ENCODE measurements at places on chromosomes 12 and 14. TPM values are rescaled to one million over a fixed set of nuclear protein-coding genes. Genes with fewer than 3 reads are reported as not detected.

The MPHOSPH9 gene
- 43.6 TPM for total RNA-seq

The SLIRP gene
- total RNA-seq, result 61.3 TPM

- no peak overlapping the region for H3K27ac ChIP-seq
- peaks cover 27% of the 10 kb centered on the region for H3K4me1 ChIP-seq
- no peak overlapping the region for H3K4me3 ChIP-seq
- H3K36me3 ChIP-seq, result peaks cover 9% of the 10 kb centered on the region
- DNase-seq, result no peak
- no peaks in the 10 kb centered on the region for H3K27me3 ChIP-seq
These were observed 15.8 kb downstream of the VDR start for GRCh38 chr12:47889040-47889439.

DNA sequence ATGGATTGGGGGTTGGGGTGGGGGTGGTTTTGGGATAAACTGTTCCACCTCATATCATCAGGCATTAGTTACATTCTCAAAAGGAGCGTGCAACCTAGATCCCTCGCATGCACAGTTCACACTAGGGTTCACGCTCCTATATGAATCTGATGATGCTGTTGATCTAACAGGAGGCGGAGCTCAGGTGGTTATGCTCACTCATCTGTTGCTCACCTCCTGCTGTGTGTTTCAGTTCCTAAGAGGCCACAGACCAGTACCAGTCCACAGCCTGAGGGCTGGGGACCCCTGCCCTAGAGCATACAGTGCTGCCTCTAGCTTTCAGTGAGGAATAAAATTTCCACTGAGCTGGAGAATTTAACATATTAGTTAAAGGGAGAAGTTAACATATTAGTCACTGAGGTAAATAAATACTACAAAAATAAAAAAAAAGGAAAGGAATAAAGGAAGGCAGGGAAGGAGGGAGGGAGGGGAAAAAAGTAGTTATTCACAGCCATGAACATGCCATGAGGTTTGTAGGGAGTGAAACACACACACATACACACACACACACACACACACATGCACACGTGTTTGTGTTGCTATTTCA, 612.7 kb upstream of the TBX3 start:
- H3K27me3 ChIP-seq, result no peaks in the 10 kb centered on the region
- H3K4me3 ChIP-seq, result no peak overlapping the region
- DNase-seq, result no peak
- no peaks in the 10 kb centered on the region for H3K36me3 ChIP-seq
- H3K4me1 ChIP-seq, result no peaks in the 10 kb centered on the region

- no peaks in the 10 kb centered on the region for H3K36me3 ChIP-seq
- H3K4me1 ChIP-seq, result peaks cover 16% of the 10 kb centered on the region
- H3K4me3 ChIP-seq, result no peak overlapping the region
- no peaks in the 10 kb centered on the region for H3K27me3 ChIP-seq
- no peak overlapping the region for H3K27ac ChIP-seq
These were observed 151.0 kb upstream of the ATP2B1 start for GRCh38 chr12:89859508-89860220.

DNA sequence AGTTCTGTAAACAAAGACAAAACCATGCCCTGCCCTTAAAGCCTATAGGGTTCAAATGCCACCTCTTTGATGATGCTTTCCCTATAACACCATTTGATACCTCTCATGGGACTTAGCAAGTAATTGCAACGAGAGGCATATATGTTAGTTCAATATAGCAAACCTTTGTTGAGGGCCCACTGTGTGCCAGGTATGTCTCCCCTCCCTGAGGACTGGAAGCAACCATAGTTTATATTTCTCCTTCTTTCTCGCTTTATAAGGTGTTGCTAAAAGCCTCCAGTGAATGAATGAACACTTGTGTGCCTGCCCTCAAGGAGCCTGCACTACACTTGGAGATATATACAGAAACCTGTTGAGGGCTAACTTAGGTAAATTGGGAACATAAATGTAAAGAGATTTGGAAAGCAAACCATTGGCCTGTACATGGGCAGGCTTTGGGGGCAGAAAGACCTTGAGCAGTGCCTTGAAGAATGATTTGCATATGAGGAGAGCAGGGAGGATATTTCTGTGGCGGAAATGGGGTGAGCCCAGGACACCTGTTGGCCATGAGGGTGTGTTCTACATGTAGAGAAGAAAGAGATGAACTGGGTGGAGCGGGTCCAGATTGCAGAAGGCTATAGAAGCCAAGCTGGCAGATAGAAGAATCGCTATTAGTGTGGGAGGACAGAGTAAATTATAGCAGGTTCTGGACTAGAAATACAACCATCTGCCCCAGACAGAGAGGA, 1.8 kb upstream of the CKAP4 start:
- no peak for DNase-seq
- no peaks in the 10 kb centered on the region for H3K27me3 ChIP-seq
- H3K4me3 ChIP-seq, result no peak overlapping the region
- H3K4me1 ChIP-seq, result peaks cover 29% of the 10 kb centered on the region
- H3K27ac ChIP-seq, result peak overlapping the region; percentile 81

- H3K4me3 ChIP-seq, result no peak overlapping the region
- peak; percentile 77 for DNase-seq
- H3K27ac ChIP-seq, result no peak overlapping the region
- H3K36me3 ChIP-seq, result no peaks in the 10 kb centered on the region
These were observed 197.2 kb downstream of the KIF26A start for GRCh38 chr14:104335611-104336010.

DNA sequence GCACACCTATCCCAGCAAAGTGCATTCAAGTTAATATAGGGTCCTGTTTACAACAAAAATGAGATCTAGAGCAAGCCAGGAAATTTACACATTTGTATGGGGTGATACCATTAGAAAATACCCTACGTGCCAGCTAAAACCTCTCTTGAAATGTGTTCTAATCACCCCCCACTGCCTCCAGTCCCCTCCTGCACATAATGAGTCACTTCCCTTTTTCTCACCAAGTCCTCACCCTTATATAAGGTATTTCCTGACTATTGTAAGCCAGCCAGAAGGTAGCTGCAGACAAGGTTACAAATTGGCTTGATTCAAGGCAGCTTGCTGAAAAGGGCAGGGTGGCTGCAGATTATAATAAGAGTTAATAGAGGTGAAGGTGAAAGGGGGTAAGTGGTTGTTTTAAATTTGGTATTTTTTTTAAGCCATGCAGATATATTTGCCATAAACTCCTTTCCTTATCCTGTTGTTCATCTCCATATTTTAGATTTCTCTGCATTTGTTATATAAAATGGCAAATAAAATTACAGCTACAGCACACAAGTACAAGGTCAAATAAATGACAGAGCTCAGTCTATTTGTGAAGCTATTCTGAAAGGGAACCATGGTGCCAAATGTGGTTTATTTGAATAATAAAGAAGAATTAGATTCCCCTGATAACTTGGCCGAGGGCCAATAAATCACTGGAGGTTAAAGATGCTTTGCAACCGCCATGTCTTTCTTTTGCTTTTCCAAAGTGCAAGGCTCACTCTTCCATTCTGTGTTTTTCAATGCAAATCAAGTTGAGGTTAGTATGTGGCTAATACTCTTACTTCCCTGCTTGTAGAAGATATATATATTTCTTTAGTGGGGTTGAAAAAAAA, 385.9 kb downstream of the EGLN3 start:
- H3K27me3 ChIP-seq, result no peaks in the 10 kb centered on the region
- H3K4me1 ChIP-seq, result peaks cover 2% of the 10 kb centered on the region
- no peak for DNase-seq
- H3K27ac ChIP-seq, result no peak overlapping the region
- H3K4me3 ChIP-seq, result no peak overlapping the region

- DNase-seq, result peak; percentile 25
- H3K27me3 ChIP-seq, result no peaks in the 10 kb centered on the region
- peaks cover 33% of the 10 kb centered on the region for H3K4me1 ChIP-seq
- H3K4me3 ChIP-seq, result peak overlapping the region; percentile 31
These were observed 144.4 kb downstream of the AKAP6 start for GRCh38 chr14:32473464-32473855.

- peaks cover 19% of the 10 kb centered on the region for H3K36me3 ChIP-seq
- no peak for DNase-seq
- no peak overlapping the region for H3K27ac ChIP-seq
- no peaks in the 10 kb centered on the region for H3K4me1 ChIP-seq
- no peaks in the 10 kb centered on the region for H3K27me3 ChIP-seq
These were observed 109.7 kb downstream of the EML1 start for GRCh38 chr14:99902925-99903324.

DNA sequence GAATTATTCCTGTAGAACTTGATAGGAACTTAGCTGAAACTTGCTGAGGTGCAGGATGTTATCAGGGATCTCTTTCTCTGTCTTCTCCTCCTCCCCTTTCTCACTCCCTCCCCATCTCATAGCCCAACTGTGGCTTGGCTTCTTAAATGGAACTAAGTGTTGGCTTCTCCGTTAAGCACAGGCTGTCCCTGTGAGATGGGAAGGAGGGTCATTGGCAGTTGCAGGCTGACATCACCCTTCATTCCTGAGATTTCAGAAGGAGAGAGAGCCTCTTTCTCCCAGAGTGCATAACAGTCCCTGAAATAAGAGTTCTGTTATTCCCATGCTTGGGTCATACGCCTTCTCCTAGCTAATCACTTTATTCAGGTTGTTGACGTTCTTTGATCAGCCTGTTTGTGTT, 162.0 kb downstream of the UNC79 start:
- H3K4me1 ChIP-seq, result no peaks in the 10 kb centered on the region
- no peaks in the 10 kb centered on the region for H3K27me3 ChIP-seq
- no peaks in the 10 kb centered on the region for H3K36me3 ChIP-seq
- H3K27ac ChIP-seq, result no peak overlapping the region

GRCh38 chr12:92141591-92142121, 4.0 kb downstream of the BTG1 start:
- peaks cover 23% of the 10 kb centered on the region for H3K36me3 ChIP-seq
- H3K4me1 ChIP-seq, result peaks cover 57% of the 10 kb centered on the region
- H3K27me3 ChIP-seq, result no peaks in the 10 kb centered on the region
- DNase-seq, result no peak
